WERI-Rb-1 (cell line): ENCODE measurements at places on chromosomes 12 and 14.

DNA sequence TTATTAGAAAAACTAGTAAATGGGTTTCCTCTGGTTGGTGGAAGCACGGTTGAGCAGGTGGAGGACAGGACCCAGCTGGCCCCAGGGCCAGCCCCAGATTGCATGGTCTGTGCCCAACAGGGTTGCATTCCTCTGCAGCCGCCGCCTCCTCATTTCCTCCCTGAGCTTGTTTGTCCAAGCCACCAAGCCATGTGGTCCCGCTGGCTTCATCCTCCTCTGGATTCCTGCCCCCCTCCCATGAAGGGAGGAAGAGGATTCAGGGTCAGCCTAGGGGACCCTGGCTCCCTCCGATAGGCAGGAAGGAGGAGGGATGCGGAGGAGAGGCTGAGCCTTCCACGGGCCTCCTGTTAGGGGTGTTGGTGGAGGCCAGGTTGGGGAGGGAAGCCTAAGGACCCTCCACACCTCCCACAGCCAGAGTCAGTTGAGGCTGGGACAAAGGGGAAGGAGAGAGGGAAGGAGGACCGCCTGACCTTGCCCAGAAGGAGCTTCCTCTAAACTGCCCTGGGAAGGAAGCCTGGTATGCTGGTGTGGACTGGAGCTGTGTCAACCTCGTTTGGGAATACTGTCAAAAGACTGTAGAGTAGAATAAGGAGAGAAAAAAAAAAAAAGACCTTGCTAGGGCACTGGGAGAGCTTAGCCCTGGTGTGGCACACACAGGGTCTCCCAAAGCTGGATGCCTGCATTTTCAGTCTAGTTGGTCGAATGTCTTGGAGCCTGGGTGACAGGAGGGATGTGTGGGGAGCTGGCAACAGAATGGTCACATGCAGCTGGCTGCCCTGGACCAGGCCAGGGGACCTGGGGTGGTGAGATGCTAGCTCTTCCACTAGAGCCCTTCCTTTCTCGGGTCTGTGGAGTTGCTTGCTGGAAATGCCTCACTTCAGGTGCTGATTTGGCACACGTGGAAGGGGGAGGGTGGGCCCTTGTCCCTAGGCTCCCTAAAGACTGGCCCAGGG is 42.4 kb downstream of the PLEKHG3 start:
- DNase-seq, result no peak

DNA sequence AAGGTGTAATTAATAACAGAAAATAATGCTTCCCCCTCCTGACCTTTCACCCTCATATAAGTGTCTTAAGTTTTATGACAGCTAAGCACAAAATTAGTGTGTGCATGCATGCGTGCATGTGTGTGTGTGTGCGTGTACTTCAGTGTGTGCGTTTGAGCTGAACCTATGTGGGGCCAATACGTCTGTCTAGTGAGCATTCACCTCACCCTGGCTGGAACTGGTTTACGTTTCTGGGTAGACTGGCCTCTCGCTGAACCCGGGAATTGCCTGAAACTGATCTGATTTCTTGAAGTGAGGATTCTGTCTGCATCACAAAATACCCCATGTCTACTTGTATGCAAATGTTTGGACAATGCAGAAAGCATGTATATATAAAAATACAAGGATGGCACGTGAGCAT is 68.2 kb upstream of the TBX3 start:
- DNase-seq, result no peak

GRCh38 chr14:59358102-59358501 is 107.1 kb downstream of the GPR135 start:
- no peak for DNase-seq

DNA sequence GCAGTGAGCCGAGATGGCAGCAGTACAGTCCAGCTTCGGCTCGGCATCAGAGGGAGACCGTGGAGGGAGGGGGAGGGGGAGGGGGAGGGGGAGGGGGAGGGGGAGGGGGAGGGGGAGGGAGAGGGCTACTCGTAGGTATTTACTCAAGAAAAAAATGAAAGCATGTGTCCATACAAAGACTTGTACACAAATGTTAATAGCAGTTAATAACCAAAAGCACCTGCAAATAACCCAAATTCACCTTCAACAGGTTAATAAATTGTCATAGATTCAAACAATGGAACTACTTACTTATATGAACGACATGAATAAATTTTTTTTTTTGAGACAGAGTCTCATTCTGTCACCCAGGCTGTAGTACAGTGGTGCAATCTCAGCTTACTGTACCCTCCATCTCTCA is 152.4 kb downstream of the BRMS1L start:
- DNase-seq, result no peak

- no peak for DNase-seq
Measured at GRCh38 chr12:101298426-101298825, 18.5 kb downstream of the UTP20 start.

DNA sequence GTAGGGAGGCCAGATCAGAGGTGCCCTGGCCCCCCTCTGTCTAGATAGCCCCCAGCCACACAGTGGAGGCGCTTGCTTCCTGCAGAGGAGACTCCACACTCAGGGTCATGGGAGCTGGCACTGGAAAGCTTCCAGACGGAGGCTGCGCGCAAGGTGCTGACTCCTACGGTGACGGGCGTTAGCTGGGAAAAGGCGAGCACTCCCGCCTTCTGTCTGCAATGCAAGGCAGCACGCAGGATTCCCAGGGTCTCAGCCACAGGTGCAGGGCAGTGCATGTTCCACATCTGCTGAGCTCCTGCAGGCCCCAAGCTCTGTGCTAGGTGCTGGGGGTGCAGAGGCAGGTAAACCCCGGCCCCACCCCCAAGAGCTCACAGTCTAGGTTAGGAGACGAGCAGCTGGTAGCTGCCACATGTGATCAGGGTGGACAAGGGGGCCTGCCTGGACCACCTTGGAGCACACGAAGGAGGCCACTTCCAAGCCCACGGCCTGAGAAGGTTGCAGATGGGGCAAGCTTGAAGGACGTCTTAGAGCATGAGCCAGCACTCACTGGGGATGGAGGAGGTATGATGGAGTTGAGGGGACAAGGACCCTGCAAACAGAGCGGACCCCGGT is 310.9 kb upstream of the DIO3 start:
- no peak for DNase-seq

GRCh38 chr12:106357549-106358395 is at the start of gene POLR3B:
POLR3B (plus strand) TSS chr12:106357748; CDS start chr12:106357880, 132 bp downstream.
- DNase-seq, result peak; percentile 93

DNA sequence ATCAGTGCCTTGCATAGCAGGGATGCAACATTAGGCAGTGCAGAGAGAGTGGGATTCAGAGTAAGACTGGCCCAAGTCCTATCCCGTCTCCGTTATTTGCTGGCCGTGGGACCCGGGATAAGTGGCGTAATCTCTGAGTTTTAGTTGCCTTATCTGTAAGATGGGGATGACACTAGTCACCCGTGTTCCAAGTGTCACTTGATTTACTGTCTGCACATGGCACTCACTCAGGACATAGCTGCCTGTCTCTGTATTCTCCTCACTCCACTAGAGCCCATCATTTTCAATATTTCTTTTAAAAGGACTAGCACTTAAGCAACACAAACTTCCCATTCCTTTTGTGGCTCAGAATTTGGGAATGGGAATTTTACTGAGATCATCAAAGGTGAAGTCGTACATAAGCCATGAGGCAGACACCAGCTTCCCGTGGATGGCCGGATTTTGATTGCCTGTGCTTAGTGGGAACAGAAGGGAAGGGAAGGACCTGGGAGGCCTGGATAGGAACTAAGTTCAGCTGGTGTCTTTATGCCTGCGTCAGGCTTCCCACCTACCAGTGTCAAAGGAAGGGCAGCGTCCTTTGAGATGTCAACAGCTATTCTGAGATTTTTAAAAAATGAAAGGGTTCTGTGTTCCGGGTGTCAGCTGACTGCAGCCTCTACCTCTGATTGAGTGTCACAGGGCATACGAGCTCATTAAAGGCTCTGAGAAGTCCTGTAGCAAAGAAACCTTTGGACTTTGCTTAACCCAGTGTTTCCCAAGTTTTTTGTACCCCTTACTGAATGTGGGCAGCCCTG is 361.4 kb downstream of the CACNA1C start:
- DNase-seq, result no peak

DNA sequence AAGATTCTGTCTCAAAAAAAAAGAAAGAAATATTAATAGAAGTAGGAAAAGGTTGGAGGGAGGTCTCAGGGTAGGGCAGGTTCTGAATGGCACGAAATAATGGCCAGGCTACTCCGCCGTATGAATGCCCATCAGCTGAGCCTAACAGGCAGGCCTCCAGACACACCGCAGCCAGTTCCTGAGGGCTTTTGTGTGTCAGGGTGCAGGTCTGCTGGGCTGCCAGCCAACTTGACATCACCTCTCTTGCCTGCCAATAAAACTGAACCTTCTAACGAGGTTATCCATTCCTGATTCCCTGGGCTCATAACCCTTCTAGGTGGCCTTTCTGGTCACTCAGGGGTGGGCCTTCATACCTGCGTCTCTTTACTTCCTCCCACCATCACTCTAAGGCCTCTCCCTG is 3.0 kb downstream of the IFI27 start:
- DNase-seq, result no peak

- DNase-seq, result no peak
Measured at GRCh38 chr12:14968478-14968877, 4.4 kb upstream of the PDE6H start.

GRCh38 chr12:93663006-93663728 is 14.0 kb upstream of the CRADD start:
- no peak for DNase-seq

DNA sequence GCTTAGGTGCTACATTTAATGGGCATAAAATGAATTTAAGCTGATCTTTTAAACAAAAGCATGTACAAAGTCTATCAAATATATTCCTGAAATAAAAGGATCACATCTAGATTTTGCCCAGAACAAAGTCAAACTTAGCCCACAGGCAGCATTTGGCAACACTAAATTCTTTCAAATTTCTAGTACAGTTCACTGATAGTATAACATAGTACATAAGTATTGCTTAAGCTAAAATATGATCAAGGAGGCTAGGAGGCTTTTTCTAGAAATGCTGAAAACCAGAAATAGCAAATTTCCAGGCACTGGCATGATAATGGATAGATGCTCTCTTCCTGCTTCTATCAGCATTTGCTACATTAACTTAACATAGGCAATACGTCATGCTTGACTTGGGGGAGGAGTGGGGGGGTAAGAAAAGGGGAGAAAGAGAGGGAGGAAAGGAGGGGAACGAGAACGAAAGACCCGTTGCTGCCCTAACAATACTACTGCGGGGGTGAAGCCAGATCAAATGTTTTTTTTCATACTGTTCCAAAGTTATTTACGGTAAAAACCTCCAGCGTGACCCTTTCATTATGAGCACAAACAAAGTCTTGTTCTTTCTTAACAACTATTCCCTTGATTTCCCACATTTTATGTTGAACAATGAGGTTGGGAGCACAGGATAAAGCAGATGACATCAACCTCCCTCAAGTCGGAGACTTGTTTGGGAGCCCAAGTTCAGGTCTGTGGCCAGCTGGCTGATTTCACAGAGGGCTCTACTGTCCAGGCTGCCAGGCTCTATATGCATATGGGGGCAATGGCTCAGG is 10.6 kb downstream of the TMED10 start:
- no peak for DNase-seq

- no peak for DNase-seq
Measured at GRCh38 chr12:104939089-104939488, 19.0 kb downstream of the SLC41A2 start.

DNA sequence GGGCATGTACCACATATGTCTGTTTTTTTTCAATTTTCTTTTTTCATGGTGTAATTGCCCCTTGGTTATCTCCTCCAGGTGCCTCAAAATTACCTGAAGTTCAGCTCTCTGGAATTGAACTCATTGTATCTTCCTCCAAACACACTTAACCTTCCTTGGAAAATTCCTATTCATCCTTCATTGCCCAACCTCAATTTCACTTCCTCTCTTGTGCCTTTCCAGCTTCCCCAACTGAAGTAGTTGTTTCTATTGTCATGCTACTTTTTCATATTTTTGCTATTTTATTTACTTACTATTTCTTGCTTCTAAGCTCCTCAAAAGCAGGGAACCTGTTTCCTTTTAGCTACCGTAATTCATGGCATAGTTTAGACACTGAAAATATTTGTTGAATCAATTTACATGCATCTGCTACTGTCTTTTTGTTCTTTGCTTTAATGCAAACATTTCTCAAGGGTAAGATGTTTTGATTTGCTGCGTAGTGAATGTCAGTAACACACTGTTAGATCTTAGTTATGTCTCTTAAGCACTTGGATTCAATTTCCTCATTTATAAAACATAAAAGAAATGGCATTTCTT is 37.0 kb upstream of the STXBP6 start:
- no peak for DNase-seq
